MG63 (cell line): ENCODE measurements at places on chromosomes 3 and 15. TPM values are rescaled to one million over a fixed set of nuclear protein-coding genes. Genes with fewer than 3 reads are reported as not detected.

B3GNT5 gene
- 0.36 and 5.4 TPM in 2 replicates for total RNA-seq

GOLGA8M gene
- 1.3 TPM in 1 of 2 replicates, not detected in the other for total RNA-seq

P2RY14 gene
- total RNA-seq, result not detected in 2 replicates

- DNase-seq, result no peak
Observed at GRCh38 chr15:42165106-42165505, 8.7 kb upstream of the PLA2G4F start.

- DNase-seq, result no peak
Observed at GRCh38 chr3:127701280-127701911, 28.6 kb downstream of the ABTB1 start.

GRCh38 chr15:76846782-76847181 lies 58.4 kb downstream of the SCAPER start:
- no peak for DNase-seq

DNA sequence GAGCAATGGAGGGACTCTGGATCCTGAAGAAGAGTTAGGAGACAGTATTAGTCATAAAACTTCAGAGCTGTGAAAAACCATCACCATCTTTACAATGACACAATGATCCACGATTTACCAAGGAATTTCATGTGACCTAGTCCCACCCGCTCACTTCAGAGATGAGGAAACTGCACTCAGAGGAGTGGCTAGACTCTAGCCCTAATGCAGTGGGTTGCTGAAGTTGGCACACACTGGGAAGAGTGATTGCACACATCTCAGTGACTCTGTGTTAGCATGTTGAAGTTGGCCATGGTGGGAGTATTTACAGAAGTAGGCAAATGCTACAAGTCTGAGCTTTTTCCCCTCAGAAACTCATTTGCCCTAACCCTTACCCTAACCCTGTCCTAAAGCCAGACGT lies 35.2 kb upstream of the SPATA12 start:
- DNase-seq, result no peak

GOLGA6A gene
- not detected in 2 replicates for total RNA-seq

- DNase-seq, result no peak
Observed at GRCh38 chr3:98209244-98209643, 42.7 kb downstream of the OR5H15 start.
